Nephron progenitor cell (in vitro differentiated cells): ENCODE measurements at places on chromosomes 2 and 18.

DNA sequence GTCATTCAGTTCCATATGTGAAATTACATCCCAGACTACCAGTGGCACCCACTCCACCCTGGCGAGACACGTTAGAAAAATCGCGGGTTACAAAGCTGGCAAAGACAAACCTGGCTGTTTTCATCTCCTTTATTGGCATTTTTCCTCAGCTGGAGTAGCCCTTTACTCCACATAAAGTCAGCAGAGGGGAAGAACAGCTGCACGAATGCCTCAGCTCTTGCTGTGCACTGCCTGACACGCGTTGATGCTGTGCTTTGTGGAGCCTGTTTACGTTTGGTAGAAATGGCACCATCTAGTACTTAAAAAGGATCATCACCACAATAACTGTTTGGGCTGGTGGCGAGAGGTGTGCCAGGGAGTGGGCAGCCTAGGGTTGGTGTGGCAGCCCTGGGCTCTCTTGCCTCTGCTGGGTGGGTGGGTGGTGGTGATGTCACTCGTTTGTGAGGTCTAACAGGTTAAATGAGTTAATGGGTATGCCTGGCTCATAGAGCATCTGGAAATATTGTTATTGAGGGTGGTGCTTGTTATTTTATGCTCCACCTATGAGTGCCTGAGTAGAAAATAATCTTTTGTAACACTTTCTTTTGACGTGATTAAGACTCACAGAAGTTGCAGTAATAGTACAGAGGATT, 16.4 kb downstream of the FARP2 start:
- H3K4me1 ChIP-seq: peaks cover 11% of the 10 kb centered on the region
- no peak overlapping the region for H3K4me3 ChIP-seq
- H3K36me3 ChIP-seq: peaks cover 32% of the 10 kb centered on the region
- peaks cover 2% of the 10 kb centered on the region for H3K27me3 ChIP-seq

GRCh38 chr2:26674771-26675170, 17.8 kb upstream of the KCNK3 start:
- H3K36me3 ChIP-seq: no peaks in the 10 kb centered on the region
- peak overlapping the region; percentile 83 for H3K27ac ChIP-seq
- peaks cover 23% of the 10 kb centered on the region for H3K27me3 ChIP-seq
- H3K4me3 ChIP-seq: no peak overlapping the region
- no peak for DNase-seq

- H3K4me3 ChIP-seq: no peak overlapping the region
- H3K4me1 ChIP-seq: peaks cover 27% of the 10 kb centered on the region
- DNase-seq: no peak
- no peaks in the 10 kb centered on the region for H3K36me3 ChIP-seq
- peaks cover 3% of the 10 kb centered on the region for H3K27me3 ChIP-seq
- H3K27ac ChIP-seq: no peak overlapping the region
Observed at GRCh38 chr18:55083461-55083860, 124.2 kb upstream of the CCDC68 start.

DNA sequence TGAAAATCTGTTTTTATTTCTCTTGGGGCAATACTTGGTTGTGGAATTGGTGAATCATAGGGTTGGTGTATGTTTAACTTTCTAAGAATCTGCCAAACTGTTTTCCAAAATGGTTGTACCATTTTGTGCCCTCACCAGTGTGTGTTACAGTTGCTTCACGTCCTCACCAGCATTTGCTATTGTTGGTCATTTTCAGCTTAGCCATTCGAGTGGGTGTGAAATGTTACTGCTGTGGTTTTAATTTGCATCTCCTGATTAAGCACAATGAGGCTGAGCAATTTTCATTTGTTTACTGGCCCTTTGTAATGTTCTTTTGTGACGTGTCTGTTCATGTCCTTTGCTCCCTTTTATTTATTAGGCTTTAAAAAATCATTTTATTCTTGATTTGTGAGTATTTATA, 49.7 kb downstream of the FOSL2 start:
- H3K36me3 ChIP-seq: no peaks in the 10 kb centered on the region
- no peak overlapping the region for H3K4me3 ChIP-seq
- peaks cover 19% of the 10 kb centered on the region for H3K4me1 ChIP-seq
- no peak overlapping the region for H3K27ac ChIP-seq

GRCh38 chr2:47092465-47092864, 62.6 kb downstream of the STPG4 start:
- no peak overlapping the region for H3K4me3 ChIP-seq
- H3K27me3 ChIP-seq: peaks cover 9% of the 10 kb centered on the region
- DNase-seq: no peak
- no peaks in the 10 kb centered on the region for H3K36me3 ChIP-seq
- H3K4me1 ChIP-seq: peaks cover 33% of the 10 kb centered on the region

DNA sequence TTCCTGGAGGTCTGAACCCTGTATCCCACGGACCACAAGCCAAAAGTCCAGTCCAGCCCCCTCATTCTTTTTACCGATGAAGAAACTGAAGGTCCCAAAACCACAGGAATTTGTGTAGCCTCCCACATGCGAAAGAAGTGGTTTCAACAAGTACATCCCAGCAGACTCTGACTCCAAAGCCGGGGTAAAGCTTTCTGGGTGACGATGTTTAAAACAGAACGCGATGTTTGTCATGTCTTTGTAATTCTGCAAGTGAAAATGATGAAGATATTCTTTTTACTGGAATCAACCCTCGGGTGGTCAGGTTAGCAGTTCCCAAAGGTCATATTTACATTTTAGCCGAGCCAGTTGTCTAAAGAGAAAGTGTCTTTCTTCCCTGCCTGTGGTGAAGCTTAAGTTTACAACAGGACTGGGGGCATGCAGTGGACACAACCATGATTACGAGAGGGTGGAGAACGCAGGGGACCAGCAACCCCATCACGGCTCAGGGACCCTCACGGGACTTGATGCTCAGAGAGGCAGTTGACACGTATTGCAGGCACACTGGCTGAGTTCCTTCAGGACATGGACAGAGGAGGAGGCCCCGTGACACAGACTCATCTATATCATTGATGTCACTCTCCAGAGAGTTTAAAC, 17.8 kb upstream of the TMEM131 start:
- H3K36me3 ChIP-seq: no peaks in the 10 kb centered on the region
- DNase-seq: no peak
- peaks cover 6% of the 10 kb centered on the region for H3K27me3 ChIP-seq
- H3K4me1 ChIP-seq: peaks cover 12% of the 10 kb centered on the region

- H3K27me3 ChIP-seq: peaks cover 7% of the 10 kb centered on the region
- H3K4me1 ChIP-seq: peaks cover 6% of the 10 kb centered on the region
- DNase-seq: no peak
- H3K36me3 ChIP-seq: no peaks in the 10 kb centered on the region
- H3K27ac ChIP-seq: no peak overlapping the region
Observed at GRCh38 chr2:201180010-201180409, 2.9 kb upstream of the CASP10 start.

DNA sequence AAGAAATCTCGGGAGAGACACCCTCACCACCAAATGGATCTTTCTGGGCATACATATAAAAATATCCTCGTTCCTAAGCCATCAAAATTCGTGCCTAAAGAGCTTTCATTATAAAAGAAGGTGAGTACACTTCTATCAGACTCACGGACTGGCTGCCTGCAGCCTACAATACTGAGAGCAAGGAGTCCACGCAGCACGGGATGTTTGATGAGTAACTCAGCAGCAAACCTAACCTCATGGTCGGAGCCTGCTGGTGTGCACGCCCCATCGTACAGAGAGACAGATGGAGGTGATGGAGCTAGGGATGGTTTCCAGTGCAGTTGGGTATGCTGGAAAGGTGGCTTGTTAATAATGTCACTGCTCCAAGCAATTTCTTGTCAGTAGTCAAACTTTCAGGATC, 256.2 kb downstream of the FIGN start:
- no peaks in the 10 kb centered on the region for H3K36me3 ChIP-seq
- H3K27me3 ChIP-seq: peaks cover 4% of the 10 kb centered on the region
- H3K4me1 ChIP-seq: no peaks in the 10 kb centered on the region
- no peak overlapping the region for H3K4me3 ChIP-seq

GRCh38 chr18:33987206-33987605, 237.5 kb downstream of the NOL4 start:
- no peak for DNase-seq
- no peaks in the 10 kb centered on the region for H3K36me3 ChIP-seq
- H3K4me3 ChIP-seq: no peak overlapping the region
- no peak overlapping the region for H3K27ac ChIP-seq
- no peaks in the 10 kb centered on the region for H3K4me1 ChIP-seq

DNA sequence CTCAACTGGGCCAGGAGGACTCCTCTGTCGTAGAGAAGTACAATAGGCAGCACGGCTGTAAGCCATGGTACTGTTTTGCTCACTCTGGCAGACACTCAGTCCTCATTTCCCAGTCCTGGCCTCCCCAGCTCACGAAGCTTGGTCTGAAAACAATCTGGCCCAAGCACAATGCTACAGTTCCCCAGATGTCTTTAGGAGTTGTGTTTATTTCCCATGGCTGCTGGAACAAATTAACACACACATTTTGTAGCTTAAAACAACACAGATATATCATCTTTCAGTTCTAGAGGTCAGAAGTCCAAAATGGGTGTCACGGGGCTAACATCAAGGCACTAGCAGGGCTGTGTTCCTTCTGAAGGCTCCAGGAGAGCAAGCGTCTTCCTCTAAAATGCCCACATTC, 13.0 kb downstream of the FABP1 start:
- peaks cover 16% of the 10 kb centered on the region for H3K4me1 ChIP-seq
- no peak for DNase-seq
- peak overlapping the region; percentile 78 for H3K27ac ChIP-seq
- H3K4me3 ChIP-seq: no peak overlapping the region
- H3K27me3 ChIP-seq: peaks cover 19% of the 10 kb centered on the region

- no peak overlapping the region for H3K27ac ChIP-seq
- peaks cover 8% of the 10 kb centered on the region for H3K4me1 ChIP-seq
- H3K27me3 ChIP-seq: peaks cover 39% of the 10 kb centered on the region
- H3K4me3 ChIP-seq: no peak overlapping the region
Observed at GRCh38 chr2:29894822-29895614, 26.4 kb downstream of the ALK start.

DNA sequence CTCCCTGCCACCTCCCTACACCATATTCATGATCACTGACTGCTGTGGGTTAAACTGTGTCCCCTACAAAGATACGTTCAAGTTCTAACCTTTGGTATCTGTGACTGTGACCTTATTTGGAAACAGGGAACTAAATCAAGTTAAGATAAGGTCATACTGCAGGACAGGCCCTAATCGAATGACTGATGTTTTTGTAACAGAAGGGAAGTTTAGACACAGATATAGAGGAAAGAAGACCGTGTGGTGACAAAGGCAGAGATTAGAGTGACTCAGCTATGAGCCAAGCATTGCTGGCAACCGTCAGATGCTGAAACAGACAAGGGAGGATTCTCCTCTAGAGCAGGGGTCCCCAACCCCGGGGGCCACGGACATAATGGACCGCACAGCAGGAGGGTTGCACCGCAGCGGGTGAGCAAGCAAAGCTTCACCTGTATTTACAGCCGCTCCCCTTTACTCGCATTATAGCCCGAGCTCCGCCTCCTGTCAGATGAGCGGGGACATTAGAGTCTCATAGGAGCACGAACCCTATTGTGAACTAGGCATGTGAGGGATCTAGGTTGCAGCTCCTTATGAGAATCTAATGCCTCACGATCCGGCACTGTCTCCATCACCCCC, 28.9 kb upstream of the RNF152 start:
- peaks cover 7% of the 10 kb centered on the region for H3K4me1 ChIP-seq
- H3K36me3 ChIP-seq: no peaks in the 10 kb centered on the region
- DNase-seq: no peak
- no peak overlapping the region for H3K4me3 ChIP-seq
- no peak overlapping the region for H3K27ac ChIP-seq
- H3K27me3 ChIP-seq: peaks cover 8% of the 10 kb centered on the region

DNA sequence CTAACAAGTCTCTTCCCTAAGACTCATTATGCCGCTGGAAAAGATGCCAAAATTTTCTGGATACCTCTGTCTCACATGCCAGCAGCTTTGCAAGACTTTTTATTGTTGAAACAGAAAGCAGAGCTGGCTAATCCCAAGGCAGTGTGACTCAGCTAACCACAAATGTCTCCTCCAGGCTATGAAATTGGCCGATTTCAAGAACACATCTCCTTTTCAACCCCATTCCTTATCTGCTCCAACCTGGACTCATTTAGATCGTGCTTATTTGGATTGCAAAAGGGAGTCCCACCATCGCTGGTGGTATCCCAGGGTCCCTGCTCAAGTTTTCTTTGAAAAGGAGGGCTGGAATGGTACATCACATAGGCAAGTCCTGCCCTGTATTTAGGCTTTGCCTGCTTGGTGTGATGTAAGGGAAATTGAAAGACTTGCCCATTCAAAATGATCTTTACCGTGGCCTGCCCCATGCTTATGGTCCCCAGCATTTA, 26.3 kb downstream of the DHRS9 start:
- H3K27ac ChIP-seq: no peak overlapping the region
- no peaks in the 10 kb centered on the region for H3K36me3 ChIP-seq
- peaks cover 14% of the 10 kb centered on the region for H3K27me3 ChIP-seq
- no peaks in the 10 kb centered on the region for H3K4me1 ChIP-seq
- no peak overlapping the region for H3K4me3 ChIP-seq

- DNase-seq: no peak
- H3K27me3 ChIP-seq: peaks cover 13% of the 10 kb centered on the region
- H3K27ac ChIP-seq: no peak overlapping the region
Observed at GRCh38 chr2:118274841-118275510, 186.7 kb downstream of the INSIG2 start.

- no peak for DNase-seq
- H3K4me3 ChIP-seq: no peak overlapping the region
- H3K4me1 ChIP-seq: no peaks in the 10 kb centered on the region
- peaks cover 72% of the 10 kb centered on the region for H3K36me3 ChIP-seq
- no peak overlapping the region for H3K27ac ChIP-seq
Observed at GRCh38 chr2:231263118-231263831, 64.8 kb downstream of the ARMC9 start.

DNA sequence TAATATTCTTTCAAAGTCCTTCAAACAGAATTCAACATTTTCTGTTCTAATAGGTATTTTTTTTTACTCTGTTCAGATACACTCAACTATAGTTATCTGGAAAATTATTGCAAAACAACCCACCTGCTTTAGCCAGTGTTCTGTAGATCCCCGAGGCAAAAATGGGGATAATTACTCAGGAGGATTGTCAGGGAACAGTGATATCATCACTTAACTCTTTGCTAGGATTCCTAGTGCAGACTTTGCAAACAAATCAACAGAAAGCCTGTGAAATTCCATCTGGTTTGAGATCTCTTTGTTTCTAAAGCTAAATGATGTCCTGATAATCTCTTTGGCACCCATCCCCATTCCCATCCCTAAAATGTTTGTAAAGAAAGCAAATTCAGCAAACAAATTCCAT, 413.6 kb upstream of the MEIS1 start:
- H3K27me3 ChIP-seq: no peaks in the 10 kb centered on the region
- peaks cover 12% of the 10 kb centered on the region for H3K4me1 ChIP-seq
- H3K27ac ChIP-seq: no peak overlapping the region
- no peak overlapping the region for H3K4me3 ChIP-seq

DNA sequence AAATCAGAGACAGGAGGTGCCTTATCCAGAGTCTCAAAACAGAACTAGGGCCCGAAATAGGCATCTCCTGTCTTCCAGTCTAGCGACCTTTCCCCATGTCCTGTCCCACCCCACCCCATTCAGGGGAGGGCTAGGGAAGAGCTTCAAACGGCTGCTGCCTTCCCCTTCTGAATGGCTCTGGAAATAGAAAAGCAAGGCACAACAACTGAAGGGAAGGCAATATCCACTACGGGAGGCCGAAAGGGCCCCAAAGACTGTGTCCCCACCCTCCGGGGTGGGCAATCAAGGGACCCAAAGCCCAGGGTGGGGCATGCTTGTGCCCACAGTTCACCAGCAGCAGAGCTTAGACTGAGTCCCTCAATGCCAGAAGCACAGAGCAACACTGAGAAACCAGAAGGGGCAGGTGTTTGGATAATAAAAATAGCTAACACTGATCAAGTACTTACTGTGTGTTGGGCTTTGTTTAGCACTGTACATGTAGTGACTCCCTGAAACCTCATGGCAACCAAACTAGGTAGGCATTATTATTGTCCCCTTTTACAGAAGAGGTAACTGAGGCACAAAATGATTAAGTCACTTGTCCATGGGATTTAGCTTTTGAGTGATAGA, 38.5 kb downstream of the CYRIA start:
- H3K4me1 ChIP-seq: peaks cover 80% of the 10 kb centered on the region
- no peak overlapping the region for H3K27ac ChIP-seq
- H3K27me3 ChIP-seq: peaks cover 6% of the 10 kb centered on the region
- no peak for DNase-seq
- no peak overlapping the region for H3K4me3 ChIP-seq
